ENCODE measurements at places on chromosomes 16 and 17.

GRCh38 chr17:10360578-10360977 lies 12.2 kb downstream of the MYH13 start:
- no peak for DNase-seq

DNA sequence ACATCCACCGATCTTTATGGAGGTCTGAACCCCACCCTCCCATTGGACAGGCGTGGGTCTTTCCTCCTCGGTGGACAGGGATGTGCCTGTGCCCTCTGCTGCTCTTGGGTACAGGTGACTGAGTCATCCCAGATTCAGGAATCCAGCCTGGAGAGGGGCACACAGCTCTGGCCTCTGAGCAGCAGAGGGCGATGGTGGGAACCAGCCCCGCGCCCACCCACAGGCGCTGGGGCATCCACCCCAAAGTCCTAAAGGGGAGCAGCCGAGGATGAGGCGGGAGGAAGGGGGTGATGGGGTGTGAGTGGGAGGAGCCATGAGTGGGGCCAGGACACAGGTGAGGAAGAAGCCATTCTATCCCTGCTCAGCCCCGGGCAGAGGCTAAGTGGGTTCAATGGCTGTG lies 35.0 kb downstream of the ENGASE start:
- DNase-seq = no peak

- no peak for DNase-seq
Measured at GRCh38 chr16:53445534-53445933, 11.3 kb downstream of the RBL2 start.

GRCh38 chr17:37841232-37841631 lies 83.0 kb upstream of the TBC1D3K start:
- no peak for DNase-seq

All from NCI-H2029 treated with DMSO at 0.1 percent for 48 hours (cell line).